Heart left ventricle (tissue), 16 donors: ENCODE measurements at places on chromosomes 12 and 14. TPM values are rescaled to one million over a fixed set of nuclear protein-coding genes. Genes with fewer than 3 reads are reported as not detected.

Gene CIROP
- total RNA-seq: not detected

Gene INHBE
- total RNA-seq: not detected

Gene CHGA
- not detected for total RNA-seq

Gene RASAL1
- total RNA-seq: not detected

Gene SLC5A8
- not detected for total RNA-seq

GRCh38 chr12:62915204-62915529 is 19.8 kb downstream of the PPM1H start:
- no peak for DNase-seq

DNA sequence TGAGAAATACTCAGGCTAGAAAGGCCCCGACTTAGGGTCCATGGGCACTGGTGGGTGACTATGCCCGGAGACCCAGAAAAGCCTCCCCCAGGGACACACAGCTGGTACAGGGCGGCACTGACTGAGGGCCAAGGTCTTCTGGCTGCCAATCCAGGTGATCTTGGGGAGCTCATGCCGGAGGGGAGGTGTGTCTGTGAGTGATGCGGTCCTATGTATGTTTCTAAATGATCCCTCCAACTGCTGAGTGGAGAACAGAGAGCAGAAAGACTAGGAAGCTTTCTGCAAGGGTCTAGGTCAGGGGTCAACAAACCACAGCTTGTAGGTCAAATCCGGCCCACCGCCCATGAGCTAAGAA is 391 bp downstream of the SERPINA4 start:
- no peak for DNase-seq

DNA sequence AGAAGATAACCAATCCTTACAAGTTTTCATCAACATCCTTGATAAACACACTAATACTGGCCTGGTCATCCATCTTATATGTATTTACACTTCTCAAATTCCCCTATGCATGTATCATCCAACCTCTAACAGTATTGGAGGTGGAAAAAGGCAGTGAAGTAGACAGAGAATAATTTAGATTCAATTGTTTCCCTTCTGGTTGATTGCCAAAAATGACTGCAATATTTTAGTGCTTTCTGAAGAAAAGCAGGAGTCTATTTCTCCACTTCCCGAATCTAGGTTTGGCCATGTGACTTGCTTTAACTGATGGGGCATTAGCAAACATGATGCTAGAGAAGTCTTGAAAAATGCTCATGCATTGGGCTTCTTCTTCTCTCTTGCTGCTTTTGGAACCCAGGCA is 78.3 kb upstream of the METAP2 start:
- DNase-seq: no peak
